MCF 10A (cell line): ENCODE measurements at places on chromosomes 7 and 10. TPM values are rescaled to one million over a fixed set of nuclear protein-coding genes. Genes with fewer than 3 reads are reported as not detected.

The LRRD1 gene
- not detected in 2 replicates for total RNA-seq

DNA sequence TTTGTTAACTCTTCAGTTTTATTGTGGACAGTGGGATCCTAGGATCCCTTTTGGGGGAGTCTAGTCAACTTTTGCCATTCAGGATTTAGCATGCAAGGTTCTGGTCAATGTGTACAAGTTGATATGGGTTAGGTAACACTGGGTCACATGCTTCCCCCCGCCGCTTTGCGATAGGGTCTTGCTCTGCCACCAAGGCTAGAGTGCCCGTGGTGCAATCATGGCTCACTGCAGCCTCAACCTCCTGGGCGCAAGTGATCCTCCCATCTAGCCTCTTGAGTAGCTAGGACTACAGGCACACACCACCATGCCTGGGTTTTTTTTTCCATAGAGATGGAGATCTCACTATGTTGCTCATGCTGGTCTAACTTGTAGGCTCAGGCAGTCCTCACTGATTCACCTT lies 3.2 kb upstream of the CSGALNACT2 start:
- peaks cover 18% of the 10 kb centered on the region for H3K4me1 ChIP-seq
- no peak overlapping the region for H3K4me3 ChIP-seq
- H3K36me3 ChIP-seq = no peaks in the 10 kb centered on the region
- no peaks in the 10 kb centered on the region for H3K27me3 ChIP-seq
- H3K27ac ChIP-seq = peak overlapping the region; percentile 6
- DNase-seq = no peak

GRCh38 chr7:120462991-120463390 lies 190.0 kb downstream of the KCND2 start:
- H3K4me1 ChIP-seq = no peaks in the 10 kb centered on the region
- H3K27me3 ChIP-seq = peaks cover 43% of the 10 kb centered on the region
- no peak overlapping the region for H3K27ac ChIP-seq
- H3K36me3 ChIP-seq = no peaks in the 10 kb centered on the region

GRCh38 chr7:155724327-155725005 lies 80.0 kb downstream of the RBM33 start:
- DNase-seq = no peak
- no peak overlapping the region for H3K27ac ChIP-seq
- H3K36me3 ChIP-seq = peaks cover 47% of the 10 kb centered on the region
- H3K4me3 ChIP-seq = no peak overlapping the region

- no peak overlapping the region for H3K4me3 ChIP-seq
- H3K27me3 ChIP-seq = no peaks in the 10 kb centered on the region
- no peaks in the 10 kb centered on the region for H3K36me3 ChIP-seq
- H3K27ac ChIP-seq = no peak overlapping the region
- H3K4me1 ChIP-seq = no peaks in the 10 kb centered on the region
- DNase-seq = no peak
Measured at GRCh38 chr7:131972251-131972650, 415.8 kb upstream of the PODXL start.

The TRUB1 gene
- total RNA-seq = 23.4 and 29.2 TPM in 2 replicates

GRCh38 chr7:86966916-86967315 lies 92.5 kb downstream of the ELAPOR2 start:
- no peaks in the 10 kb centered on the region for H3K27me3 ChIP-seq
- peaks cover 5% of the 10 kb centered on the region for H3K4me1 ChIP-seq
- no peak overlapping the region for H3K4me3 ChIP-seq
- H3K27ac ChIP-seq = peak overlapping the region; percentile 29
- H3K36me3 ChIP-seq = no peaks in the 10 kb centered on the region

DNA sequence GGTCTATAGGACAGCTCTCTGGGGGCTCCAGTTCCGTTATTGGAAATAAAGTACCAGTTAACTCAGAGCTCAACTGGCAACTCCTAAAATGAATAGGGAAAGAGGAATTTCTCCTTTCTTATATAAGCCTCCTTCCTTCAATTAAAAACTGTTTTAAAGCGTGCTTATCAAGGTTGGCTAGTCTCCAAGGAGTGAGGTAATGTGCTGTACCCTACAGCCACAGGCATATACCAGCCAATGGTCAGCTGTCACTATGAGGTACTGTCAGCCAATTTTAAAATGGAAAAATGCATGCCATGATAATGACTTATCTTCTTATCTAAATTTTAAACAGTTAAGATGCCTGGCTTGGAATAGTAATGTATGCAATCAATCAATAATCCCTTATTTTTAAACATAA lies 76.2 kb downstream of the PLCE1 start:
- no peaks in the 10 kb centered on the region for H3K27me3 ChIP-seq
- H3K27ac ChIP-seq = no peak overlapping the region
- peaks cover 7% of the 10 kb centered on the region for H3K4me1 ChIP-seq
- no peaks in the 10 kb centered on the region for H3K36me3 ChIP-seq
- H3K4me3 ChIP-seq = no peak overlapping the region

DNA sequence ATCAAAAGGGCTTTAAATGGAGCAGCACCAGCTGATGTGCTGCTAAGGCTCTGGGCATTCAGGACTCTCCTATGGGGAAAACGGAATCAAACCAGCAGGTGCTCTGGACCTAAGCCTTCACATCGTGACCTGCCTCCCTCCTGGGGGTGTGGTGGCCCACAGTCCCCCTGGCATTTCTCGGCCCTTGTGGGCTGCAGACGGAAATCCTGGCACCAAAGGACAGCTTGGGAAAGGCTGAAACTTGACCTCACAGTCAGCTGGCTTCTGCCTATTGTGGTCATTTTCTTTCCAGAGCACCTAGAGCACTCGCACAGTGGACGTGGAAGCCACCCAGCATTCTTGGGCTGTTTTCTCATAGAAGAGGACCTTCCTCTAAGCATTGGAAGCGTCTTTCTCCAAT lies 74.8 kb downstream of the TPST1 start:
- peaks cover 41% of the 10 kb centered on the region for H3K4me1 ChIP-seq
- DNase-seq = no peak

DNA sequence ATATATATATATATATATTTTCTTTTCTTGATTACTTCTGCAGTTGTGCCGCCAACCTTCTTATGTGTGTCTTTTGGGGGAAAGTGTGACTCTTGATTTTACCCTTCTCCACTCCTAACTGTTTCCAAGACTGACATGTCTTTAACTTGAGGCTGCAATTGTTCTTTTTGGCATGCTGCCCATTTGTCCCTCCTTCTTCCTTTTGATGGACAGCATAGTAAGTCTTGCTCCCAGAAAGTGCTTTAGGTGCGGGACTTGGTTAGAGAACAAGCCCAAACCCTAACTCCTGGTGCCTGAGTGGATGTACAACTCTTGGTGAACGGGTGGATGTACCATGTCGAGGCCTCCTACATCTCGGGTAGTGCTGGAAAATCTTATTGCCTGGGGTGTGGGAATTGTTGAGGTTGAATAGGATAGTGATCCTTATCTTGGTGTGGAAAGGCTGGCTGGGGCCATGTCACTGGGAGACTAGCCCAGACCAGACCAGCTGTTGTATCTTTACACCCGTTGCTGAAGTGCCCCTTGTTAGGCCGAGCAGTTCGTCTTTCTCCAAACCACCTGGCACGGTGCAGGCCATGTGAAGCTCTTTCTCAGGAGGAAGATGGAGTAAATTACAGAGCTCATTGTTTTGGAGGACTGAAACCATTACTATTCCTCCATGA lies 16.3 kb downstream of the TCF7L2 start:
- peaks cover 35% of the 10 kb centered on the region for H3K4me1 ChIP-seq
- DNase-seq = no peak
- H3K36me3 ChIP-seq = peaks cover 49% of the 10 kb centered on the region

The ITIH5 gene
- total RNA-seq = not detected in 2 replicates

The PPIF gene
- total RNA-seq = 76.5 and 76.9 TPM in 2 replicates

- no peaks in the 10 kb centered on the region for H3K27me3 ChIP-seq
- no peak for DNase-seq
- H3K4me1 ChIP-seq = no peaks in the 10 kb centered on the region
- H3K4me3 ChIP-seq = no peak overlapping the region
Measured at GRCh38 chr10:60937022-60937421, 7.0 kb downstream of the RHOBTB1 start.

The SKIDA1 gene
- total RNA-seq = 0.56 and 1.2 TPM in 2 replicates

- no peaks in the 10 kb centered on the region for H3K36me3 ChIP-seq
- H3K27ac ChIP-seq = no peak overlapping the region
- no peak overlapping the region for H3K4me3 ChIP-seq
Measured at GRCh38 chr7:29780346-29780745, 26.0 kb upstream of the WIPF3 start.

- H3K4me1 ChIP-seq = peaks cover 28% of the 10 kb centered on the region
- H3K27ac ChIP-seq = peak overlapping the region; percentile 63
- DNase-seq = peak; percentile 32
Measured at GRCh38 chr10:60732198-60732806, 46.0 kb upstream of the CDK1 start.

DNA sequence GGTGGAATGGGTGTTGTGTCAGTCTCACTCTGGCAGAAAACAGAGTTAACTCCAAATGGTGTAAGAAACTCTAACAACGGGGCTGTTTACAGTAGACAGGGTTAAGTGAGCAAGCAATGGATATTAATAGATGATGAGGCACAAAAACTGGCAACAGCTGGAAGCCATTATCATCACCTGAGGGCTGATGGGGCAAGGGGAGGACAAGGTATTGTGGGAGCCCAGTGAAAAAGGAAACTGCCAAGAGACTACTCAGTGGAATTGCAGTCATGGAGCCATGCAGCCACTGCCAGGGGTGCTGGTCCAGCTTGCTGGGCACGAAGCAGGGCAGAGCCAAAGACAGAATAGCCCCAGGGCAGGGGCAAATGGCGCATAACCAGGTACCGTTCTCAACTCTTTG lies 260.7 kb downstream of the BICC1 start:
- peaks cover 32% of the 10 kb centered on the region for H3K4me1 ChIP-seq
- peaks cover 6% of the 10 kb centered on the region for H3K36me3 ChIP-seq
- DNase-seq = no peak
- H3K27me3 ChIP-seq = no peaks in the 10 kb centered on the region
- H3K27ac ChIP-seq = peak overlapping the region; percentile 55

The MMP21 gene
- total RNA-seq = not detected in 2 replicates

- peak overlapping the region; percentile 80 for H3K27ac ChIP-seq
- peak overlapping the region; percentile 33 for H3K4me3 ChIP-seq
- H3K4me1 ChIP-seq = peaks cover 35% of the 10 kb centered on the region
- H3K36me3 ChIP-seq = peaks cover 14% of the 10 kb centered on the region
- no peaks in the 10 kb centered on the region for H3K27me3 ChIP-seq
Measured at GRCh38 chr10:90846746-90847145, 11.1 kb downstream of the HTR7 start.

GRCh38 chr7:100655908-100656674 lies at the start of gene ACTL6B:
Gene ACTL6B (minus strand): TSS chr7:100656448. CDS start chr7:100656354, 94 bp downstream.
- no peaks in the 10 kb centered on the region for H3K36me3 ChIP-seq
- DNase-seq = no peak
- H3K27ac ChIP-seq = no peak within 1 kb of the TSS
- peaks cover 1% of the 10 kb centered on the region for H3K4me1 ChIP-seq
- peaks cover 14% of the 10 kb centered on the region for H3K27me3 ChIP-seq

The CALHM1 gene
- total RNA-seq = not detected in 2 replicates

- H3K4me1 ChIP-seq = peaks cover 22% of the 10 kb centered on the region
- no peak for DNase-seq
- peaks cover 30% of the 10 kb centered on the region for H3K27me3 ChIP-seq
Measured at GRCh38 chr10:102222797-102223196, 3.3 kb upstream of the ELOVL3 start.

GRCh38 chr10:63261496-63261895 lies 128.4 kb downstream of the NRBF2 start:
- H3K4me3 ChIP-seq = no peak overlapping the region
- H3K27me3 ChIP-seq = no peaks in the 10 kb centered on the region
- H3K36me3 ChIP-seq = peaks cover 41% of the 10 kb centered on the region
- no peak for DNase-seq
- peak overlapping the region; percentile 54 for H3K27ac ChIP-seq
- H3K4me1 ChIP-seq = peaks cover 43% of the 10 kb centered on the region

DNA sequence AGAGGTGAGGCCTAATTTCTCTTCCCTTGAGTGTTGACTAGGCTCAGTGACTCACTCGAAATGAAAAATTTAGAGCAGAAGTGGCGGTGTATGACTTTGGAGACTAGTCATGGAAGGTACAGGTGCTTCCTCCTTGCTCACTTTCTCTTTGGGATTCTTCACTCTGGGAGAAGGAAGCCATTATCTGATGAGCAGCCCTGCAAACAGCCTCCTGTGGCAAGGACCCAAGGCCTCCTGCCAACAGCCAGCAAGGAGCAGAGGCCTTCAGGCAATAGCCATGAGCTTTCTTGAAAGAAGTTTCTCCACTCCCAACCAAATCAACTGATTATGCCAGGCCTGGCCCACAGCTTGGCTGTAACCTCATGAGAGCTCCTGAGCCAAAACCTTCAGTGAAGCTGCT lies 369.6 kb upstream of the VWC2 start:
- peak overlapping the region; percentile 44 for H3K27ac ChIP-seq
- no peaks in the 10 kb centered on the region for H3K36me3 ChIP-seq
- no peak overlapping the region for H3K4me3 ChIP-seq
- H3K4me1 ChIP-seq = peaks cover 18% of the 10 kb centered on the region

The GNAT3 gene
- not detected in 2 replicates for total RNA-seq

DNA sequence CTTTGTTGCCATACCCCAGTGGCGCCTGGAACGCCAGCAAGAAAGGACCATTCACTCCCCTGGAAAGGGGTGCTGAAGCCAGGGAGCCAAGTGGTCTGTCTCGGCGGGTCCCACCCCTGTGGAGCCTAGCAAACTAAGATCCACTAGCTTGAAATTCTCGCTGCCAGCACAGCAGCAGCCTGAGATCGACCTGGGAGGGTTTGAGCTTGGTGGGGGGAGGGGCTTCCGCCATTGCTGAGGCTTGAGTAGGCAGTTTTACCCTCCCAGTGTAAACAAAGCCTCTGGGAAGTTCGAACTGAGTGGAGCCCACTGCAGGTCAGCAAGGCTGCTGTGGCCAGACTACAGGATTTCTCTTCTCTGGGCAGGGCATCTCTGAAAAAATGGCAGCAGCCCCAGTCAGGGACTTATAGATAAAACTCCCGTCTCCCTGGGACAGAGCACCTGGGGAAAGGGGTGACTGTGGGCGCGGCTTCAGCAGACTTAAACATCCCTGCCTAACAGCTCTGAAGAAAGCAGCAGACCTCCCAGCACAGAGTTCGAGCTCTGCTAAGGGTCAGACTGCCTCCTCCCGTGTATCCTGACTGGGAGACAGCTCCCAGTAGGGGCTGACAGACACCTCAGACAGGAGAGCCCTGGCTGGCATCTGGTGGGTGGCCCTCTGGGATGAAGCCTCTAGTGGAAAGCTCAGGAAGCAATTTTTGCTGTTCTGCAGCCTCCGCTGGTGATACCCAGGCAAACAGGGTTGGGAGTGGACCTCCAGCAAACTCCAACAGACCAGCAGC lies 281.1 kb upstream of the SP4 start:
- H3K4me1 ChIP-seq = no peaks in the 10 kb centered on the region
- DNase-seq = no peak
- no peak overlapping the region for H3K4me3 ChIP-seq
- H3K27ac ChIP-seq = no peak overlapping the region
- no peaks in the 10 kb centered on the region for H3K27me3 ChIP-seq
